ENCODE measurements at places on chromosomes 5 and 9.
A peak's percentile ranks its signal among the peaks of the same experiment; 100 is the strongest.

GRCh38 chr5:72949481-72949880 lies 6.4 kb upstream of the FCHO2 start:
- no peak for DNase-seq

- DNase-seq: no peak
Observed at GRCh38 chr9:125586172-125586511, 120.9 kb downstream of the MAPKAP1 start.

GRCh38 chr5:7927466-7928375 lies 58.8 kb downstream of the MTRR start:
- peak; percentile 56 for DNase-seq

DNA sequence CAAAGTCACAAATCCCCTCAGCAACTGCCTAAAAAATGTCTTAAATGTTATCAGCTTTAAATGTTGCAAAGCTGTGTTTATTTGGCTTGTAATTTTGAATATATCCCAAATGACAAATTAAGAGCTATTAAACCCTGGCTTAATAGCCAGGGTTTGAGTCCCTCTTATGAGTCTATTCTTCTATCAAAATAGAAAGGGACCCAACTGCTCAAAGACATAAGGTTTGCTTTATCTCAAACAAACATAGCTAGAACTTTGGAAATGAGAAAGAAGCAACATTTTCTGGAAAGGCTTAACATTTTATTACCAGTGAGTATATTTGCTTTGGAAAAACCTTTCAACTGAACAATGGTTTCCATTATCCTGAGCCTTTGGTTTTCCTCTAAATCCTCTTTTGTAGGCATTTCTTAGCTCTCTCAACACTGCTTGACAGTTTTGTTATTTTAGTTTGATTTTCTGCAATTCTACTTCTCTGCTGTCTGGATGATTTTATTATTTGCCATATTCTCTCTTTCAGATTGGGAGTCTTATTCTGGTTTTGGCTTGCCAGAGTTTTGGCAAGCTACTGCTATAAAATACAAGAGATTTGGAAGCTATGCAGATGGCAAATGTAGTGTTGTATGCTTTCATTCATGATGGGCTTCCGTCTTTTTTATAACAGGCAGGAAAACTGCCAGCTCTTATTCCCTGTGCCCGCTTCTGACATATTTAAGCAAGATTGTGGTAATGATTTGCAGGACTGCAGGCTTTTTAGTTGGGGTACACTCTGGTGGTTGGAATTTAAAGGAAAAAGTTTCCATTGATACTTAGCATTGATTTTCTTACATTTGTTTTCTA lies 734.9 kb downstream of the DTWD2 start:
- no peak for DNase-seq

DNA sequence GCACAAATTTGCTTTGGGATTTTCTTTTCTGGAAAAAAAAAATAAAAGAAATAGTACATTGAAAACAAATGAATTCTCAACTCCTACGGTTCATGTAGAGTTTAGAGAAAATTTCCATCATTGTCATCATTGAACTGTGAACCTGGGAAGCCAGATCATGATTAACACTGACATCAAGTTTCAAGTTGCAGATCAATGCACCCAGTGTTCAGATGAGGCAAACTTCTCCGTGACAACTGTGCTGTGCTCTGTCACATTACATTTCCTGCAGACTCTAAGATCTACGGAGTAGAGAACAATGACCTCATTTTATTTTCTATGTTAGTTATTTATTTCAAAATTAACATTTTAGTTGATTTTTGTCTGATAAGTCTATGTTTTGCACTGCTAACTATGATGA lies 99.7 kb downstream of the MAP1B start:
- DNase-seq: peak; percentile 31

DNA sequence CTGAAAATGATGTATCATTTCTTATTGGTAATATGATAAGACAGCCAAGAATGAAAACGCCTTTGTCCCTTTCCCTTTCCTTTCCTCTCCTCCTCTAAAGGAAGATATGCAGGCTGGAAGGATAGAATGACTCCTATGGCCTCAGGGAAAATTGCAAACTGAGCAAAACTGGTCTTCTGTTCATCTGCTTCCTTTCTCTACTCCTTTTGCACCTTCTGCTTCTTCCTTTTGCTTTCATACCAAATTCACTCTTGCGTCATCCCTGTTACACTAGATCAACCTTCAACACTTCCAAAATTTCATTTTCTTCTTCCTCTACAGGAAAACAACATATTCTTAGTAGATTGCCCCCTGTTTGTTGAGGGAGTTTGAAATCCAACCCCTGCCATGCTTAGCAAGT lies 234.1 kb downstream of the ADAMTS6 start:
- DNase-seq: no peak

GRCh38 chr5:82519558-82519957 lies 241.4 kb upstream of the RPS23 start:
- no peak for DNase-seq

DNA sequence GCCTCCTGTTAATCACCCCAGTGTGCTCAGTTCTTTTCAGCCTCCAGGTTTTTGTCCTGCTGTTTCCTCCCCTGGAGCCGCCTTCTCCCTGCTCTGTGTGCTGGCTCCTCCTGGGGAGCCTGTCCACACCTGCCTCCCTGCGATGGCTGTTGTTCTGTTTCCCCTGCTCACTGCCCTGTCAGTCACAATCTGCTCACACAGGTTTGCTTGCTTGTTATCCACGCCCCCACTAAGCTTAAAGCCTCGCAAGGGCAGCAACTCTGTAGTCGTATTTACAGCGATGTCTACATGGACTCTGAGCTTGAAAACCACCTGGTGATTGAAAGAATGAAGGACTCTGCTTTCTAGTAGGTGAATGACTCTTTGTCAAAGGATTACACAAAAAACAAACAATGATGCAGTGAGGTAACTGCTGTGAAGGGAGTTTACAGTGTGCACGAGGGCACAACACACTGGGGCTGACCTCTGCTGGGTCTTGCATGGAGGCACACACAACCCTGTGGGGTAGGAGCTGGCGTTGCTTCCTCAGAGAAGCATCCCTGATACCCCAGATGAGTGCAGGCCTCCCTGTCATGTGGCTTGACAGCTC lies 39.6 kb upstream of the TEX48 start:
- no peak for DNase-seq

- DNase-seq: no peak
Observed at GRCh38 chr9:32067261-32067660, 317.2 kb upstream of the ACO1 start.

- DNase-seq: no peak
Observed at GRCh38 chr5:179769796-179770195, 24.0 kb upstream of the LTC4S start.

- DNase-seq: no peak
Observed at GRCh38 chr5:7886849-7887475, 18.0 kb downstream of the MTRR start.

Data from activated CD4-positive, alpha-beta T cell treated with anti-CD3 and anti-CD28 coated beads for 48 hours (primary cell).